ENCODE measurements at places on chromosomes 16 and 17.

DNA sequence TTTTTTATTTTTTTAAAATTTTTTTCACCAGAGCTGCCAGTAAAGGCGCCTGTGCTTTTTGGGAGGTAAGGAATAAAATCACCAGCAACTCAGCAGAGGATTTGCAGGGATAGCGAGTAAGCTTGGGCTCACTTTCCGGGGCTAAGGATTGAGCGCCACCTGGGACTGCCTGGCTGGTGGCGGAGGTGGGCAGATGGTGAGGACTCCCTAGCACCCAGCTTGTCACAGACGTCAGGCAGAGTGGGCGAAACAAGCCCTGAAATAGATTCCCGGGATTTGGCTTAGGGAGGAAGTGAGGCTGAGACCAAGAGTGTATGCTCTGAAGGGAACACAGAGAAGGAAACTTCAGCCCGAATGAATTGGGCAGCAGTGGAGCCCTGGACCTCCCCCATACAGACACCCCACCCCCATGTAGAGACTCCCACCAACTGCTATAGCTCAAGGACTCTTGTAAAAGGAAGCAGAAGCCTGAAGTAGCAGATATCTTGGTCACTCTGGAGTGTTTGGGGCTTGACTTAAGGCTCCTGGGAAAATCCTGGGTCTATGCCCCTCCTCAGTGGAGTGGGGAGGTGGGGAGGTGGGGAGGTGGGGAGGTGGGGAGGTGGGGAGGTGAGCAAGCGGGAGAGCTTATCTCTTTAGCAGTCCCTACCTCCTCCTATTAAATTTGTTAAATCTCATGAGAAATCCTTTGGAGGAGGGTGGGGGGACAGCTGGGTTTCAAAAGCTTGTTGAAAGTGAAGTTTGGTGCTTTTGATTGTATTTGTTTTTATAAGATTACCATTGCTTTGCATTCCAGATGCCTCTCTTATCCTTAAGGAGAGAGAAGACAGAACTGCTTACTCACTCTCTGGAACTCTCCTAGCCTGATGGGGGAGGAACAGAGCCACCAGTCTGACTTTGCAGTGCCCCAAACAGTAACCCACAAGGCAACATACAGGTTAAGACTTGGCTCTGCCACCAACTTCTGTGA is 8.2 kb downstream of the ARL4D start:
- no peak for DNase-seq

GRCh38 chr16:54437401-54437800 is 150.8 kb upstream of the IRX3 start:
- DNase-seq: no peak

GRCh38 chr17:57152967-57153528 is 68.0 kb downstream of the AKAP1 start:
- no peak for DNase-seq

- no peak for DNase-seq
Measured at GRCh38 chr17:46727572-46728348, 90.7 kb downstream of the WNT3 start.

- DNase-seq: no peak
Measured at GRCh38 chr17:38421171-38421841, 7.0 kb upstream of the ARHGAP23 start.

DNA sequence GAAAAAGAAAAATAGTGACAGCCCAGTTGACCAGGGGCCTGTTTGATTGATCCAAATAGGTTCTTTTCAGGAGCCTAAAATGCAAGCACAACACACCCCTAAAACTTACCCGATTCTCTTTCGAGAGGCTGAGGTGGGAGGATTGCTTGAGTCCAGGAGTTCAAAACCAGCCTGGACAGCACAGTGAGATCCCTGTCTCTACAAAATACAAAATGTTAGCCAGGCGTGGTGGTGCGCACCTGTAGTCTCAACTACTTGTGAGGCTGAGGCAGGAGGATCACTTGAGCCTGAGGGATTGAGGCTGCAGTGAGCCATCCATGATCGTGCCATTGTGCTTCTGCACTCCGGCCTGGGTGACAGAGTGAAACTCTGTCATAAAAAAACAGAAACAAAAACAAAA is 1.5 kb upstream of the KIF19 start:
- no peak for DNase-seq
